Fibroblast of lung (primary cell): ENCODE measurements at places on chromosomes 11 and 22.

- DNase-seq: peak; percentile 91
Observed at GRCh38 chr11:783581-784015, 6.3 kb downstream of the CEND1 start.

DNA sequence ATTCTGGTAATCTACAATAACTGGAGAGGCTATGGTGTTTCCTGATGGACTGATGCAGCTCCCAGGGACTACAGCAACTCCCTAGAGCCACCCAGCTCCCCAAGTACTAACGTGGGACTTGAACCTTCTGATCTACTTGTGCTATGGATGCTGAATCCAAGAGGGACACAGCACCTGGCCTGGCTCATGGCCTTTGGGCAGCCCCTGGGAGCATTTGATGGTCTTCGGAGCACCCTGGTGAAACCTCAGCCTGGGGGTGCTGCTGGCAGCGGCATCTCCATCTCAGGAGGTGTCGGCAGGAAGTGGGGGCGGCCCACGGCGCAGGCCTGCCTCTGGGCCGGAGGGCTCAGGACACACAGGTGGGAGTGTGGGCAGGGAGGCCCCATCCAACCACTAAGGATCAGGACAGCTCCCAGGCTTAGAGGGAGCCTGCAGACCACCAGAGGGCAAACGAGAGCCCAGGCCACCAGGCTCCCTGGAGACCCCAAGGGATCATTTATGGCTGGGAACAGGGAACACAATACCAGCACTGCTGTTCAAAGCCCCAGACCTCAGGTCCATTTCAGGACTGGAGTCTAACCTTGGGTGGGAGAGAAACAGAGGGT, 8.7 kb downstream of the EHD1 start:
- no peak for DNase-seq

GRCh38 chr11:66007201-66007634, 4.6 kb upstream of the CST6 start:
- no peak for DNase-seq

GRCh38 chr22:32700191-32700882, 101.2 kb upstream of the TIMP3 start:
- peak; percentile 65 for DNase-seq

GRCh38 chr11:88300888-88301487, 36.5 kb downstream of the CTSC start:
- DNase-seq: no peak

DNA sequence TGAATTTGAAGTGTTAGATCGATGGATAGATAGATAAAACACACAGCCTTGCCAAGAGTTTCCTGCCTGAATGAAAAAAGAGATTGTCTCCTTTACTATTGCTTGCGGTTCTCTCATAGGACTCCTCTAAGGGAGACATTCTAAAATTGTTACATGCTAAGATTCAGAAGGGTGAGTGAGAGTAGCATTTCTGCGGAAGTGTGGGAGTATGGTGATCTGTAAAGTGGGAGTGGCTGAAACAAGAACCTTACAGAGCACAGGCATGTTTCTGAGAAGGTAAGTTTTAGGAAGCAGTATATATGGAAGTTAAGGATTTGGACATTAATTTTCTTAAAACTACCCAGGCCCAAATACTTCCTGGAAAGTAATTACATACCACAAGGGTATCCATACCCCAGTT, 139.6 kb downstream of the TRIM44 start:
- no peak for DNase-seq

DNA sequence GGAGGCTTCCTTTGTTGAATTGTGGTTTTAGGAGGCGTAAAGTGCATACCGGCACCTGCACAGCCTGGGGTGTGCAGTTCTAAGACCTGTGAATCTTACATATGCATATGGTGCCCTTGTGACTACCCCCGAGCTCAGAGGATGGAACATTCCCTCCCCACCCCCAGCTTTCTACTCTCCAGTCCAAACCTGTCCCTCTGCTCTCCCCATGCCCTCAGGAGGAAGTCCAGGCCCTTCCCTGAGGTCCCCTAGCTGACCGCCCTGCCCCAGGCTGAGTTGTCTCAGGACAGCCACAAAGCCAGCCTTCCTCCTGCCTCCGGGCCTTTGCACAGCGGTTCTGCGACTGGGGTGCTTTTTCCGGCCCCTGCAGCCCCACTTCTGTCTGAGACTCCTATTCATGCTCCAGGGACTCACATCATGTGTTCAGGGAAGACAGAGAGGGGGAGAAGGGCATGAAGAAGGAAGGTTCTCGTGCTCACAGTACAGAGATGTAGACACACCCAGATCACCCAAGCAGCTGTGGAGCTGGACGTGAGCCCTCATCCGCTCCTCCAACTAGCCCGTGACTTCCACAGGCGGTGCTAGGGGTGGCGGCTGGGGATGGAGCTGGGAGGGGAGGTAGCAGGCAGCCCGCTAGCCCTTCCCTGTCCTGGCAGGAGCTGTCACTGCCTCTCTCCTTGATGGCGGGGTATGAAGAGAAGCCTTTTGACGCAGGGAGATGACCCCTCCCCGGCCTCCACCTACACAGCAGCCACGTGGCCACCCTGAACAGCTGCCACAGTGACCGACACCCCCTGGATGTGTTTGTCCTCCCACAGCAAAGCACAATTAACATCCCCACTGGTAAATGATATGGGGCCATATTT, 50.8 kb downstream of the FLRT1 start:
- peak; percentile 9 for DNase-seq

- no peak for DNase-seq
Observed at GRCh38 chr11:90704510-90704909, 481.7 kb upstream of the CHORDC1 start.

GRCh38 chr22:44811141-44811540, 58.8 kb downstream of the ARHGAP8 start:
- DNase-seq: no peak

DNA sequence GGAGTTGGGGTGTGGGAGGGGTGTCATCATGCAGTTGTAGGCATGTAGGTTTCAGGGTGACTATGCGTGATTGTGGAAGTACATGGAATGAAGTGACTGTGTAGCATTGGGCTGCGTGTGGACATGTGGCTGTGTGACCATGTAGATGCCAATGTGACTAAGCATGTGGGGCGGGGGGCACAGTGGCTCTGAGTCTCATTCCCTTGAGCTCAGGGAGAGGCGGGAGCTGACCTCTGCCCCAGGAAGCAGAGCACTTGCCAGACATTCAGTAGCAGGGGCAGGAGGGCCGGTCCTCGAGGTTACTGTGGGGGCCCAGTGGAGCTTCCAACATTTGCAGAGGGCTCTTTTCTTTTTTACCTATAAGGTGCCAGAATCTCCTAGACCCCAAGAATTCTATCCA, 440 bp upstream of the KLHL35 start:
- no peak for DNase-seq

- no peak for DNase-seq
Observed at GRCh38 chr11:64711956-64712362, 11.0 kb downstream of the NRXN2 start.

DNA sequence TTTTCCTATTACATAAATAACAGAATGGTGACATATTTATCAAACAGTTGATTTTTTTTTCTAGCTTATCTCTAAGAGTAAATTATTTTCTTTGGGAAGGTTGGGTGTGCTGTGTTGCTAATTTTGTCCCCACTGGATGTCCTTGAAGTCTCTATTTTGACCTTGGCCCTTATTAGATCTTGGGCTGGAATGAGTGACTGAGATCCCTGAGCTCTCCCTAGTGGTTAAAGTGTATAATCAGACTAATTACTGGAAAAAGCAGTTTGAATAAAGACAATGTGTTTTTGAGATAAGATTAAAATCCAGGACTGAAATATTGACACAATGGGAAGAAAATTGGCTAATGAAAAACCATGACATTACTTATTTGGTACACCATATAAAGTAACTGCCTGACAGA, 56.1 kb downstream of the AASDHPPT start:
- DNase-seq: peak; percentile 26

DNA sequence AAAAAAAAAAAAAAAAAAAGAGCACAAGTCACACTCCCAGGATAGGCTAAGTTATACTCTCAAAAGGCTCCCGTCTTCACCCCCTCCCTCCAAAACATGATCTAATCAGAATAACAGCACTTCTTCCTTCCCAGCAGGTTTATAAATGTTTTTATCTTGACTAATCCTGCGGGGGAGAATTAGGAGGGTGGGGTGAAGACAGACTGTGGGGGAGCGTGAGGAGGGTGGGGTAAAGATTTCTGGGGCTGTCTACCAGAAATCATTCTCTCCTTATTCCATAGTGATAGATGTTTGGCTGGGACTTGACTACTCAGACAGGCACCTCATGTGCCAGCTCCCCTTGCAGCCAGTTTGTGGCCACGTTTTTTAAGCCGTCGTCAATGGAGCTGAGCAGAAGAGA, 17.0 kb downstream of the KCNE3 start:
- no peak for DNase-seq

GRCh38 chr11:41134971-41135370, 324.5 kb downstream of the LRRC4C start:
- no peak for DNase-seq

- no peak for DNase-seq
Observed at GRCh38 chr11:60378354-60378753, at the start of gene MS4A7. Gene MS4A7 (plus strand): TSS chr11:60378532. CDS start chr11:60383142, 4,610 bp downstream.

GRCh38 chr11:69711822-69712801, 8.3 kb upstream of the FGF19 start:
- no peak for DNase-seq

- peak; percentile 42 for DNase-seq
Observed at GRCh38 chr22:43992331-43992821, 31.7 kb upstream of the PARVB start.

GRCh38 chr11:115334932-115335788, 169.1 kb downstream of the CADM1 start:
- DNase-seq: peak; percentile 54

DNA sequence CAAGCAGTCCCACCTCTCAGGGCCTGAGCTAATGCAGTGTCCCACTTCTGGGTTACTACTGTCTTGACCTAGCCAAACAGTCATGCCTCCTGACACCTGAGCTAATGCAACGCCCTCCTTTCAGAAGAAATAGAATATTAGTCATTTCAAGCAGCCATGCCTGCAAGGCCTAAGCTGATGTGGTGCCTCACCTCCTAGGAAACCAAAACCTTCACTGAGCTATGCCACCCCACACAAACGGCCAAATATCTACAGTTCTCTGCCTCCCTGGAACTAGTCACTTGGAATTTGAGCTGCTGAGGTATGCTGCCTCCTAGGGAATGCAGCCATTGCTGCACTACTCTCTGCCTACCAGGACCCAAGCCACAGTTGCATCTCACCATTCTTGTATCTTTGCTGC, 8.3 kb upstream of the MS4A6E start:
- no peak for DNase-seq
